Stimulated activated CD4-positive, alpha-beta T cell treated with anti-CD3 and anti-CD28 coated beads, TNF-alpha, amount 100 ng/mL, for 1 hour (primary cell): ENCODE measurements at places on chromosomes 16 and 17.
A peak's percentile ranks its signal among the peaks of the same experiment; 100 is the strongest.

DNA sequence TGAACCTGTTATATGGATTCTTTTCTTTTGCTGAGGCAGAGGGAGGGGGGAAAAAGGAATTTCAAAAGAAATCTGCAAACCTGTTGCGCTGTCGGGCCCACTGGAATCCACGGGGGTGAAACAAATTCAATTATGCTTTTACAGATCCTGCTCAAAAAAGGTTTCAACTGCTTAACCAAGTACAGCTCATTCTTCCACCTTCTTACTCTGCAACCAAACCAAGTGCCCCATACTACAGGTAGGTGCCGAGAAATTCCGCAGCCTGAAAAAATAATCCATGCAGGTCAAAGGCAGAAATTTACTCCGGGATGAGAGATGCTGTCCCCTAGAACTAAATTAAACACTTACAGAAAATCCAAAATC, 416 bp downstream of the RNF43 start:
- DNase-seq, result no peak

- no peak for DNase-seq
These were observed 120.9 kb downstream of the C16orf78 start for GRCh38 chr16:49494474-49494873.

- no peak for DNase-seq
These were observed 1.3 kb downstream of the PRPSAP2 start for GRCh38 chr17:18859256-18859655.

GRCh38 chr16:55492756-55493380, 13.9 kb downstream of the MMP2 start:
- DNase-seq, result no peak

- DNase-seq, result peak; percentile 93
These were observed 23.9 kb downstream of the ZNF213 start for GRCh38 chr16:3158510-3159314.

- no peak for DNase-seq
These were observed 14.5 kb downstream of the SPIRE2 start for GRCh38 chr16:89842471-89843408.

- DNase-seq, result no peak
These were observed 37.5 kb upstream of the GRIN2A start for GRCh38 chr16:10219742-10220141.

DNA sequence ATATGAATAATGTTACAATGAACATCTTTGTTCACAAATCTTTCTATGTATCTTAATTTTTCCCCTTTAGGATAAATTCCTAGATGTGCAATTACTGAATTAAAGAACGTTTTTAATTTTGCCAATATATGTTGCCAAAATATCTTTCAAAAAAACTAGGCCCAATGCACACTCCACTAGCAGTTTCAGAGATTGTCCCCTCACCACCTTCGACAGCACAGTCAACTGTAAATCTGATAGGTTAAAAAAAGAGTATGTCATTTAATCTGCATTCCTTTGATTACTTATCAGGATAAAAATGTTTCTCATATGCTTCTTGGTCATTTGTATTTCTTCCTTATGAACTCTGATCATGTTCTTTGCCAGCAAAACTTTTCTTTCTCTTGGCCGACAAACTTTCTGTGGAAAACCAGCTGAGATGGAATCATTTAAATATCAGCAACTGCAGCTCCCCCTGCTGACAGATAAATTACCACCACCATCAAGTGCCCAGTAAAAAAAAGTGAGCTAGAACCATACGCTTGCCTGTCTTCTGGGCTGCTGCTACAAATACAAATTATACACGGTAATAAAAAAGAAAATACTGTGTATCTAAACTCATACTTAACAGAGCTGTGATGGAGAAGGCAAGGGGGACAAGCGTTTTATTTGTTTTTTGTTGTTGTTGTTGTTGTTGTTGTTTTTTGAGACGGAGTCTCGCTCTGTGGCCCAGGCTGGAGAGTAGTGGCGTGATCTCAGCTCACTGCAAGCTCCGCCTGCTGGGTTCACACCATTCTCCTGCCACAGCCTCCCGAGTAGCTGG, 19.6 kb upstream of the KANSL1 start:
- peak; percentile 49 for DNase-seq

- DNase-seq, result no peak
These were observed 618 bp downstream of the TRIM47 start for GRCh38 chr17:75877752-75878173.

DNA sequence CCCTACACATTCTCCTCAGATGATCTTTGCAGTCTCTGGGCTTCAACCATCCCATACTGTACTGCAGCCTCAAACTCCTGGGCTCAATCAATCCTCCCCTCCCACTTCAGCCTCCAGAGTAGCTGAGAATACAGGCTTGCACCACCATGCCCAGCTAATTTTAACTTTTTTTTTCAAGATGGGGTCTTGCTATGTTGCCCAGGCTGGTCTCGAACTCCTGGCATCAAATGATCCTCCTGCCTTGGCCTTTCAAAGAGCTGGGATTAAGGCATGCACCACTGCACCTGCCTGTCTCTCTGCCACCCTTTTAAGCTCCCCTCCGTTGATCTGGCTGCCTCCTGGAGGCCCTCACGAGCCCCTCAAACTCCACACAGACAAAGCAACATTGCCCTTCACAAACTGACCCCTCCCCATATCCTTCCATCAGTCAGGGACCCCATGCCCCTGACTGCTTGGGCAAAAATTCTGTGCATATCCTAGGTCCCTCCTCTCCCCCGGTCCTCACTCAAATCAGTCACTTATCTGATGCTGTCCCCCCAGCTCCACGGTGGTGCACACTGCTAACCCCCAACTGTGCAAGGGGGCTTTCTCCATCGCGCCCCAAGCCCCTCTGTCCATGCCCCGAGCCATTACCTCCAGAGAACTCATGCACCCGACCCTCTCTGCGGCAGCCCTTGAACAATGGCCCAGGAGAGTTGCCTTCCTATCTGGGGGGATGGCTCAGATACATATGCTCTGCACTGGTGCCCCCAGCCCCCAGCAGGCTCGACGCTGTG, 252.9 kb downstream of the KATNIP start:
- no peak for DNase-seq

- no peak for DNase-seq
These were observed 1.4 kb upstream of the CD2BP2 start for GRCh38 chr16:30356401-30357084.

- DNase-seq, result no peak
These were observed 84.3 kb downstream of the TMEM132E start for GRCh38 chr17:34663714-34664113.

DNA sequence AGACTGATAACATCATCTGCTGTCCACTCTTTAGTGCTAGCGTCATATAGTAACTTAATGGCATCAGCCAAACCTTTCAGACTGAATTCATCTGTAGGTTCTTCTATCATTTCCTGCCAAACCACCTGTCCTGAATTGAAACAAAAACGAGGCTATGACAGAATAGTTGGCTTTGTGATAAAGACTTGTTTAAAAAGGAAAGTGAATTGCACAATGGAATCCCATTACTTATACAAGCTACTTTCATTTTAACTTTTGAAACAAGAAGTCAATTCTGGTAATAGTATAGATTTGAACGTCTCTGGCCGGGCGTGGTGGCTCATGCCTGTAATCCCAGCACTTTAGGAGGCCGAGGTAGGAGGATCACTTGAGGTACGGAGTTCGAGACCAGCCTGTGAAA, 18.2 kb downstream of the LASP1NB start:
- no peak for DNase-seq

DNA sequence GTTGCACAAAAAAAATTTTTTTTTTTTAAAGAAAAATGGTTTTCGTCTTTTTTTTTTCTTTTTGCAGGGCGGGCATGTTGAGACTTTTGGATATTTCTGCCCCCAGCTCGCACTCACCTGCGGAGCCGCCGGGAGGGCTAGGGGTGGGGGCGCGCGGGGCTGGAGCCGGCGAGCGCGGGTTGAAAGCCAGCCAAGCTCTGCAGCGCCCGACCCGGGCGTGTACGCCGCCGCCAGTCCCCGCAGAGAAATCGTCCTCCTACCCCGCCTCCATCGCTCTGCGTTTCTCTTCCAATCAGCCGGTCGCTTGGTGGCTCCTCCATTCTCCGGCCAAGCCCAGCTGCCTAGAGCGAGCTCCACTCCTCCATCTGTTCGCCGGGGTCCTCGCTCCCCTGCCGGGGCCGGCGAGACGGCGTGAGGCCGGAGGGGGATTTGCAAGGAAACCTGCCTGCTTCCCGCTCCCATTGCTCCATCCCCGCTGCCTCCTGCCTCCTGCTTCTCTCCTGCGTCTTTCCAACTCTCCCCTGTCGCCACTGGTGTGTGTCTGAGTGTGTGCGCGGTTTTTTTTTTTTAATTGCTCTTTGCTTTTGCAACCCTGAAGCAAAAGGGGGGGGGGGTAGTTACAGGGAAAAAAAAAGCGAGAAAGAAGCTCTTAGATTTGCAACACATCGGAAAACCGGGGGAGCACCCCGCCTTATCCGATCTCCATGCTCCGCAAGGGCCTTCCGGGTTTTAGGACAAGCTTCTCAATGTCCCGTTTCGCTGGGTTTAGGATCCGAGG, 1.8 kb upstream of the UBTF start:
- peak; percentile 38 for DNase-seq

DNA sequence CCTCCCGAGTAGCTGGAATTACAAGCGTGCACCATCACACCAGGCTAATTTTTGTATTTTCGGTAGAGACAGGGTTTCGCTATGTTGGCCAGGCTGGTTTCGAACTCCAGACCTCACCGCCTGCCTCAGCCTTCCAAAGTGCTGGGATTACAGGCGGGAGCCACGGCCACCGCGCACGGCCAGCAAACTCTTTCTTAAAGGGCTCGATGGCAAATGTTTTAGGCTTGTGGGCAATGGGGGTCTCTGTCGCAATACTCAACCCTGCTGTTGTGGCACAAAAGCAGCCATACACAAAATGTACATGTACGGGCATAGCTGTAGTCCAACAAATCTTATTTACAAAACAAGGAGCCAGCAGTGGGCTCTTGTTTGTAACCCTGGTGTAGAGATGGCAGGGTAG, 18.4 kb downstream of the PARN start:
- no peak for DNase-seq

DNA sequence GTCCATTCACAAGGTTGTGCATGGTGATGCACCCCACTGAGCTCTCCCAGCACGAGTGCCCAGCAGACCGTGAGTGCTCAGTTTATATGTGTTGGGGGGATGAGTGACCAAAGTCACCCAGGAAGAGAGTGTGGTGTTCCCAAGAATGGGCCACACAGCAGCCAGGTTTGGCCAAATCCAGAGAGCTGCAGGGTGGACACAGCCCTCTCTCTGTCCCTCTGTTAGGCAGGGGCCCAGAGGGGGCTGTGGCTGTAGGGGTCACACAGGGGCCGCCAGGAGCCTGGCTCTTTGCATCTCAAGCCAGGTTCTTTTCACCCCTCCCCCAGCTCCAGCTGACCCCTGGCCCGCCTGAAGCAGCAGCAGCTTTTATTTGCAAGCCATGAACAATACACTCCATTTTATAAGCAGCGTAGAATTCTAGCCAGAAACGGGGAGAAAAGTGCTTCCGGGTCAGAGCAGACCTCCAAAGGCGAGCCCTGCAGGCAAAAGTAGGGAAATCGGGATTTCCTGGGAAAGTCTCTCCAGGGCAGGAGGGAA, 13.3 kb downstream of the COTL1 start:
- DNase-seq, result no peak

DNA sequence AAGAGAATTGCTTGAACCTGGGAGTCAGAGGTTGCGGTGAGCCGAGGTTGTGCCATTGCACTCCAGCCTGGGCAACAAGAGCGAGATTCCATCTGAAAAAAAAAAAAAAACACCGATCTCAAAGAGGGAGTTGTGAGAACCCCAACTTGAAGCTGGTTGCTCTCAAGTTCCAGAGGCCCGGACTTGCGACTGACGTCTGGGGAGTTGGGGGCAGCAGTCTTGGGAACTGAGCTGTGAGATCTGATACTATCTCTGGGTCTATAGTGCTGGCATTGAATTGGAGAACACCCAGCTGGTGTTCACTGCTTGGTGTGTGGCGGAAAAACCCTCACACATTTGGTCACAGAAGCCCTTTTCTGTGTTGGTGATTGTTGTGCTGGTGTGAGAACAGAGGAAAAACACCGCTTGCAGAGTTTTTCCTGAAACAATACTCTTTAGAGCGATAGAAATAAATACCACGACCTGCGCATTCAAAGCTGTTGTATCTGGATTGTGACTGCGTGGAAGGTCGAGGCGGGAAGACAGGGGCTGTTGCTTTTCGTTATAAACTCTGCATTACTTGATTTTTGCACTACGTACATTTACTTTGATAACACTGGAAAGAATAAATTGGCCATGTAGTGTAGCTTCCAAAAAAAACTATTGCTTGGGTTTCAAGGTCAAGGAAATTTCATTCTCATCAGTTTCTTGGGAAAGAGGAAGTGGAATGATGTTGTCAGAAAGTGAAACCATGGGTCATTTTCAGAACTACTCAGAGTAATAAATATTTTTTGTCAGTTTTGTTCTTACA, 8.8 kb downstream of the SCIMP start:
- no peak for DNase-seq

GRCh38 chr17:29111816-29112499, 68.2 kb downstream of the MYO18A start:
- peak; percentile 78 for DNase-seq

DNA sequence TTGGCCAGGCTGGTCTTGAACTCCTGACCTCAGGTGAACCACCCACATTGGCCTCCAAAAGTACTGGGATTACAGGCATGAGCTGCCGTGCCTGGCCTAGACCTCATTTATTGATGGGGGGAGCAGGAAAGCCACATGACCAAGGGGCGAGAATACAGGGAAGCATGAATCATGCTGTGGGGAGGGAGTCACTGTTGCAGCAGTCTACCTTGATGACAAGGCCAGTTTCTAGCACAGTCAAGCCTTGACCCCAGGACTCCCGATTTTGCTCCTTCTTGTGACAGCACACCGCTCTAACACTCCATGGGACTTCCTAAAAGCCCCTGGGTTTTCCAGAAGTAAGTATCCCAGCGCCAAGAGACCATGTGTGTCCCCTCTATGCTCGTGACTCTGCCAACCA, 42.9 kb upstream of the IRF8 start:
- no peak for DNase-seq

DNA sequence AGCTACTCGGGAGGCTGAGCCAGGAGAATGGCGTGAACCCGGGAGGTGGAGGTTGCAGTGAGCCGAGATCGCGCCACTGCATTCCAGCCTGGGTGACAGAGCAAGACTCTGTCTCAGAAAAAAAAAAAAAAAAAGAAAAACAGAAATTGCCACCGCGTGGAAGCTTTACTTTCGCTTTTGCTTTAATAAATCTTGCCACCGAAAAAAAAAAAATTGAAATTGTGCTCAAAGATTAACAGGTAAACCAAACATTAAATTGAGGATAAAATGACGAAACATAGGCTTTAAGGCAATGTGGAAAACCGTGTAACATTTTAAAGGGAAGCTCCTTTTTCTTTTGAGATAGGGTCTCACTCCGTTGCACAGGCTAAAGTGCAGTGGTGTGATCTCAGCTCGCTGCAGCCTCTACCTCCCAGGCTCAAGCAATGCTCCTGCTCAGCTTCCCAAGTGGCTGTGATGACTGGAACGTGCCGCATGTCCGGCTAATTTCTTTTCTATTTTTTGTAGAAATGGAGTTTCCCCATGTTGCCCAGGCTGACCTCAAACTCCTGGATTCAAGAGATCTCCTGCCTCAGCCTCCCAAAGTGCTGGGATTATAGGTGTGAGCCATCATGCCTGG, 40.1 kb downstream of the ZNF276 start:
- no peak for DNase-seq

GRCh38 chr16:87780385-87780989, 14.7 kb upstream of the KLHDC4 start:
- no peak for DNase-seq
